ENCODE measurements at places on chromosomes 1 and 21. TPM values are rescaled to one million over a fixed set of nuclear protein-coding genes. Genes with fewer than 3 reads are reported as not detected.

GRCh38 chr1:204915861-204916495 is 45.3 kb downstream of the NFASC start:
- DNase-seq, result no peak

DNA sequence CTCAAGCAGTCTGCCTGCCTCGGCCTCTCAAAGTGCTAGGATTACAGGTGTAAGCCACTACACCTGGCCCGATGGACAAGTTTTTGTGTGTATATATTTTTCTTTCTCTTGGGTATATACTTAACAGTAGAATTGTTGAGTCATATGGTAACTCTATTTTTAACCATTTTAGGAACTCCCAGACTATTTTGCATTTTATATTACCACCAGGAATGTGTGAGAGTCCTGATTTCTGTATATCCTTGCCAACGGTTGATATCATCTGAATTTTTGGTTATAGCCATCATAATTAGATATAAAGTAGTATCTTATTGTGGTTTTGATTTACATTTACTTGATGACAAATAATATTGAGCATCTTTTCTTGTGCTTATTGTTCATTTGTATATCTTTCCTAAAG is 20.7 kb downstream of the FNBP1L start:
- no peak for DNase-seq

DNA sequence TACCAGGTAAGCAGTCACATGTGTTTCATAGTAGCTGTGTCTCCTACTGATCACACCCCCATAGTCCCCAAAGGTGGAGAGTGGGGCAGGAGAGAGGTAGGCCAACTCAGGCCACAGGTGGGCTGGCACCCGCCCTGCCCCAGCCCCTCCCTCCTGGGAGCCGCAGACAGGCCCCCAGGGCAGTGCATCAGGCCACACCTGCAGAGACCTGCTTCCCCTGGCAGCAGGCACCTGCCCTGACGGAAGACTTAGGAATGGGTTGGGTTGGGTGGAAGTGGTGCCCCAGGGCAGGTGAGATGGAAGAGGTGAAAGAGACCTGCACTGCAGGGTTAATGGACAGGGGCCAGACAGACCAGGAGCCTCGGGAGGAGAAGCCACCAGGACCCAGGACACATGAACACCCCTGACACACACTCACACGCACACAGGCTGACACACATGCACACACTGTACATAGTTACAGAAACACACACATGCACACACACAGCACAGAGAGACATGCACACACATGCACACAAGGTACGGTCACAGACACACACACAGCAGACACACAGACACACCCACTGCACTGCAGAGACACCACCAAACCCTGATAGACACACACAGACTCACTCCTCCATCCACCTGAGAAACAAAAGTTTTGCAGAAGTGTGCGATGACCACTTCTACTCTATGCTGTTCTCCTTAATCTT is 1.7 kb upstream of the COL18A1 start:
- no peak for DNase-seq

DNA sequence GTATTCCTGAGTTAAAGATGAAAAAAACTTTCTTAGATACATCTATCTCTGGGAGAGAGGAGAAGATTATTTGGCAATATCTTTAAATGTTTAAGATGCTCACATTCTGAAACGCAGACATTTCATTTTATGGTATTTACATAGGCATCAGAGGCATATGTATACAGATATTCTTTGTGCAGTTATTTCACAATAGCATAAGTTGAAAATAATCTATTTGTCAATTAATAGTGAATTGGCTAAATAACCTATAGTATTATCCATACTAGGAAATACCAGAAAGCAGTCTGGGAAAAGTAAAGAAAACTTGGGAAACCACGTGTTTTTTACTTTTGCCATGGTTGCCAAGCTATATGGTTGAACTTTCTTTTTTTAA is 35.9 kb downstream of the GLUL start:
- no peak for DNase-seq

GRCh38 chr1:115251856-115252255 is 86.2 kb downstream of the NGF start:
- DNase-seq, result peak; percentile 36

The MATN1 gene
- total RNA-seq, result 0.06 TPM

The OR2M3 gene
- 0.04 TPM for total RNA-seq

The AKR7A2 gene
- total RNA-seq, result 101 TPM

The KLHDC9 gene
- total RNA-seq, result not detected

The ESPN gene
- not detected for total RNA-seq

The TDRD5 gene
- not detected for total RNA-seq

The F13B gene
- total RNA-seq, result not detected

Measured in H4 (cell line).